ENCODE measurements at places on chromosomes 13 and 19.

- no peak for DNase-seq
These were observed 12.0 kb upstream of the DZIP1 start for GRCh38 chr13:95656386-95657015.

- DNase-seq = no peak
These were observed 4.6 kb downstream of the SYDE1 start for GRCh38 chr19:15111758-15112157.

- DNase-seq = no peak
These were observed 574 bp upstream of the XPO4 start for GRCh38 chr13:20903164-20903475.

DNA sequence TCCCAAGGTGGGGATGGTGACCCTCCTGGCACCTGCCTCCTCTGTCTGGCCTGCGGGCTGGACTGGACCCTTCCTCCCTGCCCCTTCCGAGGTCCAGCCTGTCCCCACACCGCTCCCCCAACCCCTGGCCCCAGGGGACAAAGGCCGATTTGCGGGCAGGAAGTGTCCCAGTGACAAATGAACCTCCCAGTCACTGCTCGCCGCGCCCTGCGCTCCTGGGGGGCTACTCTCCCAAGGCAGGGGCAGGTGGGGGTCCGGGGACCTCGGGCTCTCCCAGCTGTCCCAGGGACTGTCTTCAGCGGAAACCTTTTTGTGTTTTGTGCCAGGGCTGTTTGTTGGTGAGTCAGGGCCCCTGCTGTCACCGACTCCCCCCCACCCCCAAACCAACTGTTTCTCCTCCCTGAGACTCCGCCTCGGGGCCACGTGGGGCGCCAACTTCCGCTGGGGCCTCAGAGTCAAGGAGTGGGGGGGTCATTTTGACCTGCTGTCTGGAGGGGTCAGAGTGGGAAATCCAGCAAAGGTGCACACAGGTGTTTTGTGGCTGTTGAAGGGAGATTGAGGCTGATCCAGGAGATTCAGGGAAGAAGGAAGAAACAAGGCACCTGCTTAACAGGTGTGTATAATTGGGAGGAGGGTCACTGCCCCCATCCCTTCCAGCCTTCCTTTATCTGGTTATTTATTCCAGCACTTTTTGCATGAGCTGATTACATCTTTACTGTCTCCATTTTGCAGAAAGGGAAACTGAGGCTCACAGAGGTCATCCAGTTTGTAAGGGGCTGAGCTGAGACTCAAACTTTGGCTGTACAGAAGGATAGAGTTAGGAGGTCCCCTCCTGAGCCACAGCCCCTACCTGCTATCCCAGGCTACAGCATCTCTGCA is 831 bp downstream of the PGPEP1 start:
- DNase-seq = peak; percentile 71

DNA sequence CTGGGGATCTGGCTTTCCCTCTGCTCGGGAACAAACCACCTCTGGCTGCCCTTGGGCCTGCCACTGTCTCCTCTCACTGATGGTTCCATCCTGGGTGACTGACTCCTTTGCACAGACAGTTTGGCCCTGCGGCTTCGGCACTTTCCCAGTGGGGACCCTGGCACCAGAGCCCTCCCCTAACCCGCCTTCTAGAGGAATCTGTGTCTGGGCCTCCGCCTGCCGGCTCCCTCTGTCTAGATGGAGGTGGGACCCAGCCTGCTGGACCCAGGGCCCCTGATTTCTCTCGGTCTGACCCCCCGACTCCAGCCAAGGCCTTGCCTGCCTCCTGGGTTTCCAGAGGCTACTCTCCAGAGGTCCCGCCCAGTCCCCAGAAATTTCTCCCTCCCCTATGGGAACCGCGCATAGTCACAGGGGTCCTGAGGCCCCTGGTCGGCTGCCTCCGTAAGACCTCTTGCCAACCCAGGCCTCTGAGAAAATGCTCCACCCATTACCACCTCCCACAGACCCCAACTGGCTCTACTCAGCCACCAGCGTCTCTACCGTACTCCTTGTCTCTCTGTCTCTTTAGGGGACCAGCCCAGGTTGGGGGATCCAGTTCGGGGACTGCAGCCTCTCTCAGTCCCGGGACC is 2.7 kb downstream of the CCDC106 start:
- DNase-seq = no peak

DNA sequence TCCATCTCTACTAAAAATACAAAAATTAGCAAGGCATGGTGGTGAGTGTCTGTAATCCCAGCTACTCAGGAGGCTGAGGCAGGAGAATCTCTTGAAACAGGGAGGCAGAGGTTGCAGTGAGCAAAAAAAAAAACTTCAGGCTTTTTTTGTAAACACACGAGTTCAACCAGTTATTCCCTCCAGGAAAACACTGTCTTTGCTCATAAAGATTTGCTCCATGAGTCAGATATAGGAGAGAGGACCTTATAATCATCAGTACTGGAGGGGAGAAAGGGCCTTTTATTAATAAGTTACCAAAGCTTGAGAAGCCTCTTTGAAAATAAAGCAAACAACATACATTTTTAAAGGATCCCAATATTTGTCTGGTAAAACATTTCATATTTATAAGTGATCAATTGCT is 110.7 kb downstream of the EFNB2 start:
- no peak for DNase-seq

DNA sequence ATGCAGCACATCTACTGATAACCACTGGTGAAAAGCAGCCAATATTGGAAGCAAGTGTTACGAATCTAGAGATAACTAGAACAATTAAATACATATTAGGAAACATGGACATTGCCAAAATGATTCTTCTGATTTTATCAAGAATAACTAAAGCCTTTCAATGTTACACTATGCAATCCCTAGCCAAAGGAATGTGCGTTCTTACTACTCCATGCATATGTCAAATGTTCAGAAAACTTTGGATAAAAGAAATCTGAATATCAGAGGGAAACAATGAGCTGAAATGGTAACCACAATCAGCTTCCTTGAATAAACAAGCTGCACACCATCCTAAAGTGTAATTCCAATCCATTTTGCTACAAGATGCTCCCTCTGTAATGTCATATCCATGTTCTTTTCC is 951 bp upstream of the POSTN start:
- no peak for DNase-seq

DNA sequence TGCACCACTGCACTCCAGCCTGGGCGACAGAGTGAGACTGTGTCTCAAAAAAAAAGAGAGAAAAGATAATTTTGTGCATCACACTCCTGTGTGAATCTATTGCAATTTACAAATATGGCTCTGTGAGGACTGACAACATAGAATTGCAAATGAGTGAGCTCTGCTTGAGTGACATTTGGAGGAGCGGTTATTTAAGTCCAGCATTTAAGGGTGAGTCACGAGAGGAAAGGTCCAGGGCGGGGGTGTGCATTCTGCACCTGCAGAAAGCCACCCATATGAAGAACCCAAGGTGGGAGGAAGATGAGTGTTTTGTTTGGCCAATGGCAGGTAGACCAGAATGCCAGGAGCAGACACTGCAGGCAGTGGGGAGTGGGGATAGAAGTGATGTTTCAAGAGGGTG is 58.5 kb downstream of the DGKH start:
- no peak for DNase-seq

DNA sequence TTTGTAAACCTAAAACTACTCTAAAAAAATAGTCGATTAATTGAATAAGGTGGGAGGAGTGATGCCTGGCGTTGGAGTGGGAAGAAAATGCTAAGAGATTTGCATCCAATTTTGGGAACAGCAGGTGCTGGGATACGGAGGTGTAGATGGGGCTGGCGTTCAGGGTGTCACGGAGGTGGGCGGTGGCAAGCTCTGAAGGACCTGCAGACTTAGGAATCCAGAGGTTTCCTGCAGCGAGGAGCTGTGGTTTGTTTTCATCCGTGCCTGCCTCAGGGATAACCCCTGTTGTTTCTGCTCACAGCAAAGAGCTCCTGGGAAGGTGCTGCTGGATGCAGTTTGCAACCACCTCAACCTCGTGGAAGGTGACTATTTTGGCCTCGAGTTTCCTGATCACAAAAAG is 166.4 kb upstream of the RNF113B start:
- DNase-seq = no peak

GRCh38 chr19:5142725-5143097 is 173.8 kb downstream of the KDM4B start:
- no peak for DNase-seq

DNA sequence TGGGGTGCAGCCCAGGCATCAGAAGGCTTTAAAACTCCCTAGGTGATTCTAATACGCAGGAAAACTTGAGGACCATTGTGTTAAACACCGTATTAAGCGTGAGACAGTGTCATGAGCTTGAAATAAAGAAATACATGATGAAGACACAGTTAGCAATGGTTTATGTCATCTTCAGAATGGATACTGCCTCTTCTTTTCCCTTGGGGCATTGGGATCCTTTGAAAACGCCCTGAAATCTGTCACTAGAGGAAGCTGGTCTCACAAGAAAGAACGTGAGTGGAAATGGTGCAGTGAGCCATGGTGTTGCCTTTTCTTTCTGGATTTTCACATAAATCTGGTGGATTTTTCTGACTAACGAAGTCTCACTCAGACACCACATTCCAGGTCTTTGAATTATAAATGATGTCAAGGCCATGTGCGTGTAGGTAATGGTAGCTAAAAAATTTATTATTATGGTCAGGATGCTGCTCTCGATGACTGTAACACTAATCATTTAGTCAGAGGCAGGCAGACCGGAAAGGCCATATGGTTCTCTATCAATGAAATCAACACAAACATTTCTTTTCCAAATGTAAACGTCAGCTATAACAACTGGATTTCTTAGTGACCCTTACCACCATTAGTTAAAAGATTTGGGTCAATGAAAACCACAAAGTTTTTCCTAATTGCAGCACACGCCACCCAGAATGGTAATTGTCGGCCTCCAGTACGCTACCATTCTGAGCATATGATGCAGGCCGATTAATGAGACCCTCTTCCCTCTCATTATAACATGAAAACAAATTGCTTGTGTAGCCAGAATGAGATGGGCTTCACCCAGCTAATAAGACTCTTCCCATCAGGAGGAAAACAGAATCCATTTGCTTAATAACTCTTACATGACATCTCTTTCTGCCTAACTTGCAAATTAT is 105.6 kb downstream of the SLC7A1 start:
- DNase-seq = no peak

DNA sequence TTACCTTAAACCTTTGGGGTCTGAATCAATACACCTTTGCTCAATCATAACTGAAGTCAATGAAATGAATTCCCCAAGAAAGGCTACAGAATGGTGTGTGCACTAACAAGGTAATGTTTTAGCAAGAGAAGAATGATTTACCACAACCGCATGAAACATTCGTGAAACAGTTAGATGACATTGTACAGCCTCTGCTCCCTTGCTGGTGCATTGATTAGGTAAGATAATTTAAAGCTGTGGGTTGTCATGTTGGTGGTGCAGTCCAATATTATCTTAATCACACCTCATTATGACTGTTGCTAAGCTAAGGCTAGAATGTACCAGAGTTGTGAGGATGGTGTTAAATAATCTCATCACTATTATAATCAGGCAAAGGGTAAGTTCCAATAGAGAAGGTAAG is 1673.2 kb upstream of the PRR20A start:
- no peak for DNase-seq

DNA sequence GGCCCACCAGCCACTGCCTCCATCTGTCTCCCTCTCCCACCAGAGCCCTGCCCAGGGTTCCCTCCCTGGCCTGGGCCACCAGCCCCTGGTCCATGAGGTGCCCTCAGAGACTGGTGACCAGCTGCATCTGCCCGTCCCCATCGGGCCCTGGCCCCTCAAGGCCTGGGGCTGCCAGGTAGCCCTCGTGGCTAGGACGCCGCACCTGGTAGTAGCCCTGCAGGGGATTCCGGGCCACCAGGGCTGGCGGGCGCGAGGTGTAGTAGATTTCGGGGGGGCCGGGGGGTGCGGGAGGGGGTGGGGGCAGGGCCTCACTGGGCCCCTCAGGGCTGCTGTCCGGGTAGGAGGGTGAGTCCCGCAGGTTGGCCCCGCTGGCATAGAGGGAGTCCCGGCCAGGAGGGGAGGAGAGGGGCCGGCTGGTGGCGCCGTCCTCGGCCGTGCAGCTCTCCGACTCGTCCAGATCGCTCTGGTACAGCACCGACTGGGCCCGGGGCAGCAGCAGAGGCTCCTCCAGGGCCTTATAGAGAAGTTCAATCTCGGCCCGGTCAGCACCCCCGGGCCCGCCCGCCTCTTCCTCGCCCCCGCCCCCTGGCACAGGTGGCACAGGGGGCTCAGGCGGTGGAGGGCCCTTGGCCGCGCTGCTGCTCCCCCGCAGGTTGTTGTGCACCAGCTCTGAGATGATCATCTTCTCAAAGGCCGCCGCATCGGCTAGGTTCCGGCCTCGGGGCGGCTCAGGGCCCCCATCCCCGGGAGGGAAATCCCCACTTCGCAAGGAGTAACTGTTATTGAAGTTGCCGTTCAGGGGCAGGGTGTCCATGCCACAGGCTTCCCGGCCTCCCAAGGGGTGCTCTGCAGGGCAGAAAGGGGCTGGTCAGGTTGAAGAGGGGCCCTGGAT is 14.6 kb upstream of the ASF1B start:
- no peak for DNase-seq

DNA sequence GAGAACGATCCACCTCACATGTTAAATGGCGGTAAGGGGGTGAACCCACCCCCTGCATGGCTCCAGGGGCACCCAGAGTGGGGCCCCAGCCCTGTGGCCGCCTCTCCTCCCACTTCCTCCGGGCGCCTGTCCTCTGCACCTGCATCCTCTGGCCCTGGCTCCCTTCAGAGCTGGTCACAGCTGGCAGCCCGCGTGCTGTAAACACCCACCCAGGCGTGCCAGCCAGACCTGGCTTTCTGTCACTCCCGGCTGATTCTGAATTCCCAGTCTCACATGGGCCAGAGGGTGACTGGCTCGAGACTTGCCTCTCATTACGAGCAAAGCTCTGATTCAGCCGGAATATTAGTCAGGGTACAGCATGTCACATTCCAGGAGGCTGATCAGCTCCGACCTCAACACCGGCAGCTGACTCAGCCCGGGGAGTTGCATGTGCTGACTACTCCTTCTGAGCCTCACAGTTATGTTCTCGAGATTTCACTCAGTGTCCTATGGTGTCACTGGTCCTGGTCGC is 75.1 kb downstream of the GNG7 start:
- DNase-seq = no peak

DNA sequence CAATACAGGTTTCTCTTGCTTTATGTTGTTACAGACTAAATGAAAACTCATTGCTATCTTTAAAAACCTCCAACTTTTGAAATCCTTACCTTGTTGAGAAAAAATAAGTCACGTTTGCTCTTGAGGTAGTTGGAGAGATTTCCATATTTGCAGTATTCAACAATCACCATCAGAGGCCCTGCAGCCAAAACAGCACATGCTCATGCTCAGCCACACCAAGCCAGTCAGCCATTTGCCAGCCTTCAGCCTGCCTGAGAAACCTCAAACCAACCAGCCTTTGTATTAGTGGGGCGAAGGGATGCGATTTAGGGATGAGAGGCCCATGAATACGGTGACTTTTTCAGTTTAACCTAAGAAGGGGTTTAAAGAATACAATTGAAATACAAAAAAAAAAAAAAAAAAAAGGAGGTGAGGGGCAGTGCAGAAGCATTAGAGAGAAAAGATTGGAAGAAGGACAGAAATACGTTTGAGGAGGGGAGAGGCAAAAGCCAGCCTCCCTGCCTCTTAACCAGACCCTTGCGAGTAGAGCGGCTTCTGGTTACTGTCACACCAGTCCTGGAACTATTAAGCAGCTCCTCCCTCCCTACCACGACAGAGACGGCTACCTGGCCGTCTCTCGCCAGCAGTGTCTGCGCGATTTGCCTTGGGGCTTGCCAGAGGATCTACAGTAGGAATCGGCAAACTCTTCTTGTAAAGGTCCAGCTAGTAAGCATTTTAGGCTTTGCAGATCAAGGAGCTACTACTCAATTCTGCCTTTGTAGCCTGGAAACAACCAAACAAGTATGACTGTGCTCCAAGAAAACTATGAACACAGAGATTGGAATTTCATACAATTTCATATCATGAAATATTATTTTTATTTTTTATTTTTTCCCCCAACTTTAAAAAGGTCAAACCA is 167.3 kb downstream of the FLT1 start:
- no peak for DNase-seq
